Effector CD4-positive, alpha-beta T cell (primary cell): ENCODE measurements at places on chromosomes 1 and 21.

GRCh38 chr1:207676153-207676552 lies 31.2 kb downstream of the CR1L start:
- DNase-seq = no peak

DNA sequence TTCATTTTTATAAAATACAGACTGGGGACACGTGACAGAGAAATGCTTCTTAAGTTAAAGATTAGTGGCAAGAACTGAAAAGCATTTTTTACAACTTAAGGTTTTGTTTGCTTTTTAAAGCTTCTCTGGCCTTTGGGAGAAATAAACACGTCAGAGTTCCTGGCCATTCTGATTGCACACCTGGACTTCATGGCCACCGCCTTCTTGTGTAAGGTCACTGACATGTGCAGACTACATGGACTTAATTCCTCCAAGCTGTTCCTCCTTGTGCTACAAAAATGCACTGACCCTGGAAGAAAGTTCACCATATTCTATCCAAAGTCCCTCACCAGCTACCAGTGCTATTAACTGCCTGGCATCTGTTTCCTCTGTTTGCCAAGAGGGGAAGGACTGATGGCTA lies 56.1 kb downstream of the GADD45A start:
- no peak for DNase-seq

GRCh38 chr1:108316545-108316944 lies 72.7 kb upstream of the NBPF4 start:
- DNase-seq = no peak

GRCh38 chr1:33060579-33061083 lies 20.3 kb upstream of the AZIN2 start:
- no peak for DNase-seq

- DNase-seq = no peak
These were observed 401 bp downstream of the ERRFI1 start for GRCh38 chr1:8025671-8026144.

- DNase-seq = no peak
These were observed 761 bp upstream of the PAX7 start for GRCh38 chr1:18629659-18630510.

DNA sequence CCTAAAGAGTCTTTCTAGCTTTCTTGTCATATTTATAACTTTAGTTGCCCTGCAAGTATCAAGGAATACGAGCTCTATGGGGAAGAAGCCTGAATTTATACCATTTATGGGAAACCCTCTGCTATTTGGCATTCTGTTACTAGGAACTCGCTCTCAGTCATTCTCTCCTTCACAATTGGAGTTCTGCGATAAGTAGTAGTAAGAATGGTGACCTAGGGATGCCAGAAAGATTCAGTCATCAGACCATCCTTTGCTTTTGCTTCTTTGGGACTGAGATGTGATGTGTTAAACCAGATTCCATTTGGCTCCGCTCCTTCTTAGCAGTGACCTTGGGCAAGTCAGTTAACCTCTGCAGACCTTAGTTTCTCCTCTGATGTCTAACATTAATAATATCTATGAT lies 256.5 kb downstream of the FGGY start:
- DNase-seq = no peak
